ENCODE measurements at places on chromosomes 6 and 20.
A peak's percentile ranks its signal among the peaks of the same experiment; 100 is the strongest.

DNA sequence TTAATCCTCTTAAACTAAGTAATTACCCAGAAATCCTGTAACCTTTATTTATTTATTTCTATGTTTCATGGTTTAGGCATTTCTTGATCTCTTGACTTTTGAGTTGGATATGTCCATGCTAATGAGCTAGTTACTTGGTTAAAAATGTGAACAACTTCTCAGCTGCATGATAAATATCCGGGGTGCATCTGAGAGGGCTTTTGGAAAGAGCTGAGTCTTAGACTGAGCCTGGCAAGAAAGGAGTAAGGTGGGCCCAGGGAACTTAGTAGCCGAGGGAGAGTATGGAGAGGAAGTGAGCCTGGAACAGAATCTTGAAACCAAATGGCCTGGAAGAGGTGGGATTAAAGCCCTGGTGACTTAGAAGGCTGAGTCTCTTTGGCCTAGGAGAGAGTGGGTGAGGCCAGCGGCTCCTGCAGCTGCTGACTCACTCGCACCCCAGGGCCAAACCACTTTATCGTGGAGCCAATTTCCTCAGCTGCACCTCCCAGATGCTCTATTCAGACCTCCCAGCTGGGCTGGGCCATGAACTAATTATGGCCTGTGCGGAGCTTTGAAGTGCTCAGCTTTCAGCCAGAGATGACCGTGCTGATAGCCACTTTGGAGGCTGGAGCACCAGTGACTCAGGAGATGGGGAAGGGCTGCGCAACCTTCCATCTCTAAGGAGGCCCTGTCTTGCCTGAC is 19.1 kb downstream of the TGM3 start:
- no peak for DNase-seq

DNA sequence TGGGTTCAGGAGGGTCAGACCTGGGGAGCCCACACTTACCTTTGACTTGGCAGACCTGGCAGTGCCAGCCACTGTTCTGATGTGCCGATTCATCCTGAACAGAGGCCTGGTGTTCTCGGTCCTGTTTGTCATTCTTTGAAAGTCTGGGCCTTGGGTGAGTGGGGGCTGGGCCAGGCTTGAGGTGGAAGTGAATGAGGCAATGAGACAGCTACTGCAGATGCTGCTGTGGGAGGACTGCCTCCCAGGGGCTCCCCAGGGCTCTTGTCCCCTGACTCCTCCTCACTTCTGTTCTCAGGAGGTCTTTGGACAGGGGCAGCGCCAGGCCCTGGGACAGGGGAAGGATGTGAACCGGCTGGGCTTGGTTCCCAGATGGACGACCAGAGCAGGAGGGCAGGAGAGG is 5.6 kb upstream of the TREML4 start:
- no peak for DNase-seq

DNA sequence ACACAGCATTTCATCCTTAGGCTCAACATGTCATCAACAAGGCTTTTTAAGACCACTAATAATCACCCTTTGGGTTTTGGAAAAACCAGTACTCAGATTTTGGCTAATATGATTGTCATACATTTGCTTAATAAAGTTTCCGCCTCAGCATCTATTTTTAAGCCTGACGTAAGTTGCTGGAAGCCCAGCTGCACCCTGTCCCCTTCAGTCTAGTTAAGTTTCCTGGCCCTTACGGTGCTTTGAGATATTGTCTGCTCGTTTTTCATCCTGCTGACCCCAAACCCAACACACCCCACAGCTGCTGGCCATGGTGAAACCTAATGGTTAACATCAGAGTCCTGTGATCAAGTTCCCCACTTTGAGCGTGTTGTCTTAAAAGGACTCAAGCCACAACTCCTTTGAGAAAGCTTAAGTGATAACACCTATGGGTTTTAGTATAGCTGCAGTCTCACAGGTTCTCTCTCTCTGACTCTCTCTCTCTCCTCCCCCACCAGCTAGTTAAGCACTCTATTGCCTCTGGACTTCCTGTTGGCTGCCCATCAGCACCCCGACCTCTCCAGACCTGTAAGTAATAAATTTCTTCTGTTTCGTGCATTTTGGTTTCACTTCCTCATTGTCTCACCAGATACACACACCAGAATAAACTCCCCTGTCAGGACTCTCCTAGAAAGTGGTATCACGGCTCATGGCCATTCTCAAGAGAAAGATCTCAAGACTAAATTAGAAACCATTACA is 802.0 kb downstream of the C6orf118 start:
- no peak for DNase-seq

DNA sequence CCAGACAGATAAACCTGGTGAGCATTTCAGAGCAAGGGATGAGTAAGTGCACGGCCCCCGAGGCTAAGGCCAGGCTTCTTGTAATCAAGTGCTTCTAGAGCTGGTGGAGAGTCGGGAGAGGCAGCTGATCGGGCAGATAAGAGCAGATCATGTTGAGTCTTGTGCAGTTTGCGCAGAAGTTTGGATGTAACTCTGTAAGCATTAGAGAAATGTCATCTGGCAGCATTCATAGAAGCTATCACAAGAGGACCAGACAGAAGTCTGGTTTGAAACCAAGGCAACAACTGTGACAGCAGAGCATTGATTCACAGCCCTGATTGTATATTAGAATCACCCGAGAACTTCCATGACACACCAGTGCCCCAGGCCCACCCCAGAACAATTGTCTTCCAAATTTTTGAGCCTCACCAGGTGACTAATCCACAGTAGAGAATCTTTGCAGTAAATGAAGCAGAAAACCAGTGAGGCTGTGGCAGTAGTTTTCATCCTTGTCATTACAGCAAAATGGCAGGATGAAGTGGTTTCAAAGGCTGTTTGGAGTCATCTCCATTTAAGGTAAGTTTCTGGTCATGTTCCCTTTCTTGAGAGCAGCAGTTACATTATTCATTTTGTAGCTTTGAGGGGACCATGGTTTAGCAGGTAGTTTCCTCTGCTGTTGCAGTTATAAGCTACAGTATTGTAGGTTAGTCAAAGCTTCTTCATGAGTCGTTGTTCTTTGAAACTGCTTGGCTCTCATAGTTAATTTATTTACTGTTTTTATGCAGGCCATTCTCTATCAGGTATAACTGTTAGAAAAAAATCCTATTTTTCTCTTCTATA is 84.1 kb downstream of the RNF217 start:
- DNase-seq, result no peak

GRCh38 chr6:134891633-134892032 is 58.3 kb downstream of the ALDH8A1 start:
- DNase-seq, result no peak

DNA sequence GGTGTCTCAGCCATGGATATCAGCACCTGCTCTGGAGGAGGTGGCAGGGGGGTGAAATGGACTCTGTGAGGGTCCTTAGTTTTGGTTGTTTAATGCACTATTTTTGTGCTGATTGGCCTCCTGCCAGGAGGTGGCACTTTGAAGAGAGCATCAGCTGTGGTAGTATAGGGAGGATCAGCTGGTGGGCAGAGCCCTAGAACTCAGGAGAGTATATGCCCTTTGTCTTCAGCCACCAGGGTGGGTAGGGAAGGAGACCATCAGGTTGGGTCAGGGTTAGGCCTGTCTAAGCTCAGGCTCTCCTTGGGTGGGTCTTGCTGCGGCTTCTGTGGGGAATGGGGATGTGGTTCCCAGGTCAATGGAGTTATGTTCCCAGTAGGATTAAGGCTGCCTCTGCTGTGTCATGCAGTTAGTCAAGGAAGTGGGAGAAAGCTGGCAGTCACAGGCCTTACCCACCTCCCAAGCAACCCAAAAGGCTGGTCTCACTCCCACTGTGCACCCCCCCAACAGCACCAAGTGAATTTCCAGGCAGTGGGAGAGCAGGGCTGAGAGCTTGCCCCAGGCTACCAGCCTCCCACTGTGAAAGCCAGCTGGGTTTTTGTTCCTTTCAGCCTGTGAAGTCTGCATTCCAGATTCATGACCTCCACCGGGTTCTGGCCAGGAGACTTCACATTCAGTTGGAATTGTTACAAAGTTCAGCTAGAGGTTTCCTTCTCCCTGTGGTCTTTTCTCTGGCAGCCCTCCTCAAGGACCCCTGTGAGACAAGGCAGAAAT is 5.7 kb upstream of the OSTM1 start:
- DNase-seq, result no peak

- DNase-seq, result no peak
Measured at GRCh38 chr6:53615633-53616449, 49.7 kb downstream of the KLHL31 start.

DNA sequence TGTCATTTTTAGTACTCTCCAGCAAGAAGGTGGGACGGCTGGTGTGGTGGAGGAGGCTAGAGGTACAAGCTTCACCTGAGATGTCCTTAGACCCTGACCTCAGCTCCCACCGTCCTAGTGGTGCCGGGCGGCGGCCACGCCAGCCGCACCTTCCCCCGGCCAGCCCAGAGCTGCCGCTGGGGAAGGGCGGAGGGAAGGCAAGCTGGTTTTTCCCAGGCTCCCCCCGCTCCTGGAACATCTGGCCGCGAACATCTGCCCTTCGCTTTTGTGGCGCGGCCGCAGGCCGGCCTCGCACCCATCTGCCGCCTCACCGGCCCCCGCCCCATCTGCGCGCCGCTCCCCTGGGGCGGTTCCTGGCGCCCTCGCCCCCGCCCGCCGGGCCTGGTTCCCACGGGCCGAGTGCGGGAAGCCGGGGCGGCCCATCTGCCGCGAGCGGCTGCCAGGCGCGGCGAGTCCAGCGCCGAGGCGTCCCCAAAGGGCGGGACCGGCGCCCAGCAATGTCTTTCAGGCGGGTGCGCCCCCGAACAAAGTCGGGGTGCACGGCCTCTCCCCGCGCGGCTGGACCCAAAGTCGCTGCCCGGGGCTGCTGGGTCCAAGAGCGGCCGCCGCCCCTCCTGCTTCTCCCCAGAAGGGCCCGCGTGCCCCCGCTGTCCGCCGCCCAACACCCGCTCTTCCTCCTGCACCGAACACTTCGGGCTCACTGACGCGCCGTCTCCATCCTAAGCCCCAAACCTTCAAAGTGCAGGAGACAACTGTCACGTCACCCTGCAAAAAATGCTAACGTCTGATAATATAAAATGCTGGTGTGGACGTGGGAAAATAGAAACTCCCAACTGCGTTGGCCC is 17.3 kb upstream of the ID1 start:
- no peak for DNase-seq

- DNase-seq, result no peak
Measured at GRCh38 chr6:36912030-36912454, 26.3 kb downstream of the C6orf89 start.

- no peak for DNase-seq
Measured at GRCh38 chr6:160971171-160971570, 20.4 kb upstream of the MAP3K4 start.

DNA sequence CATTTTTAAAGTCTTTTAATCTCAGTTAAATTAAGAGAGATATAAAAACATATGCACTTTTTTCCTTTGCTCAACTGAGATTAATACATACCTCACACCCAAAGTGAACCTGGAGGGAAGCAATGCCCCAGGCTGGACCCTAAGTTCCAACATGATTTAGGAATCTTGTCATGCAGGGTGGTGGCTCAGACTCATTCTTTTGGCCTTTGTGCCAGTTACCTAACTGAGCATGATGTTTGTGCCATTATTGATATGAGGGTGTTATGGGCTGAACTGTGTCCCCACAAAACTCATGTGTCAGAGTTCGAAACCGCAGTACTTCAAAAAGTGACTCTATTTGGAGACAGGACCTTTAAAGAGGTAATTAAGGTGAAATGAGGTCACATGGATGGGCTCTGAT is 188.0 kb downstream of the ARHGAP18 start:
- DNase-seq, result no peak

GRCh38 chr6:32947552-32948465 is 5.1 kb downstream of the HLA-DMA start:
- peak; percentile 30 for DNase-seq

GRCh38 chr20:34970193-34970840 is 14.6 kb downstream of the MYH7B start:
- no peak for DNase-seq

GRCh38 chr6:27617700-27618689 is 145.1 kb upstream of the ZNF184 start:
- no peak for DNase-seq

- no peak for DNase-seq
Measured at GRCh38 chr20:51384875-51385274, 157.6 kb downstream of the NFATC2 start.

DNA sequence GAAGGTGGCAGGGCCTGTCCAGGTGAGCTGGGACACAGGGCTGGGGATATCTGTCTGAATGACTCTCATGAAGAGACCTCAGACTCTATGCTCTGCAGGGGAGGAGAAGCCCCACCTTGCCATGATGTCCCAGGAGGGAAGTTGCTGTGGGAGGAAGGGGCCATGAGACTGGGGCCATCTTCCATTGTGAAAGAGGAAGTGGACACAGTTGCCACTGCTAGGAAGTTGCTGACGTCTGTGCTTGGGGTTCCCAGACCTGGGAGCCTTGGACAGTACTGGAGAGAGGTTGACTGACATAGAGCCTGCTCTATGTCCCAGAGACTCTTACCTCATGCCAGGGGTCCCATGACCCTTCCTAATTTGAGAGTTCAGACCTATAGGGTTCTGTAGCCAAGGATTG is 24.5 kb downstream of the SIRPB1 start:
- no peak for DNase-seq

DNA sequence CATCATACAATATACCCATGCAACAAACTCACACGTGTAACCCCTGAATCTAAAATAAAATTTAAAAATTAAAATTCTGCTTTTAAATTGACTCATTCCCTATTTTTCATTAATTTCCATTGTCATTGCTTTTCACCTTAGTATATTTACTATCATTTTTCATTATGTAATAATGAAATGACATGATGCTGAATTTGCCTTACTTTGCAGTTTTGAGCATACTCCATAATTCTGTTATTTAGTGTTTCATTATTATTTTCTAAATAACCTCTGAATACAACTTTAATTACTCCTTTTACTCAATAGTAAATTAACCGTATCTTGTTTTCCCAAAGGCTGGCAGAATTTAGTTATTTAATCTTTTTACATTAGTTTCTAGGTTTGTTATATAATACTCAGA is 719.6 kb downstream of the DOK5 start:
- DNase-seq, result no peak

DNA sequence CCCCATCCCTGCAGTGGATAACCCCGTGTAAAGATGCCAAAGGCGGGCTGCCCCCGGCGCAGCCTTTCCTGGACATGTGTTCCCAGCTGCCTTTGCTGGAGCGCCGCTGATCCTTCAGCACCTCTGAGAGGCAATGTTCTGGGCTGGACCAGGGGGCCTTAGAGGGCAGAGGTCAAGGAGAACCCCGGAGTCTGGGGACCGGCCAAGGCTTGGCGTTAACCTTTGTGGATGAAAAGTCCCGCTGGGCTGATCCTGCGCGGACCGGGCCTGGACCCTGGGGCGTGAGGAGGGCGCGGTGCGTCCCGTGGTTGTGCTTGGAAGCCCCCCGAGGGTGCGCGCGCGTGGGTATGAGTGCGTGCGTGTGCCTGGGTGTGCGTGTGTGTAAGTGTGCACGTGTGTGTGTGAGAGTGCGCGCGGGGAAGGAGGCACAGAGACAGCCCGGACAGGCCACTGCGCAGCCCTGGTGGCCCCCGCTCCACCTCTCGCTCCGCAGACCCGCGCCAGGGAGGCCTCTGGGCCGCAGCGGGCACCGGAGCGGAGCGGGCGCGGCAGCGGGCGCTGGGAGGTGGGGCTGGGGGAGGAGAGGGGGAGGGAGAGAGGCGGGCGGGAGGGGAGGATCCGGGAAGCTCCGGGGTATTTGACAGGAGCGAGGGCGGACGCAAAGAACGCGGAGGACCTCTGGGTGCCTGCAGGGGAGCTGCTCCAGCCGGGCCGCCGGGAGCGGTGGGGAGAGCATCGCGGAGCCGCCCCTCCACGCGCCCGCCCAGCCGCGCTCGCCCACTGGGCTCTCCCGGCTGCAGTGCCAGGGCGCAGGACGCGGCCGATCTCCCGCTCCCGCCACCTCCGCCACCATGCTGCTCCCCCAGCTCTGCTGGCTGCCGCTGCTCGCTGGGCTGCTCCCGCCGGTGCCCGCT is at the start of gene SMOC2:
Gene SMOC2, plus strand, starts transcription at position 665 of the 914 bp plus-strand sequence. Its CDS starts 187 bp downstream, at position 852.
- no peak for DNase-seq

GRCh38 chr20:31844737-31845299 is 586 bp downstream of the FOXS1 start:
- DNase-seq, result no peak

GRCh38 chr6:49675816-49676215 is 37.5 kb downstream of the CRISP2 start:
- no peak for DNase-seq

Measured in CD8-positive, alpha-beta T cell (primary cell).